PC-3 (cell line): ENCODE measurements at places on chromosomes 13 and 19.
A peak's percentile ranks its signal among the peaks of the same experiment; 100 is the strongest.

- peak; percentile 59 for DNase-seq
These were observed 267.3 kb downstream of the DLEU7 start for GRCh38 chr13:50576156-50576555.

DNA sequence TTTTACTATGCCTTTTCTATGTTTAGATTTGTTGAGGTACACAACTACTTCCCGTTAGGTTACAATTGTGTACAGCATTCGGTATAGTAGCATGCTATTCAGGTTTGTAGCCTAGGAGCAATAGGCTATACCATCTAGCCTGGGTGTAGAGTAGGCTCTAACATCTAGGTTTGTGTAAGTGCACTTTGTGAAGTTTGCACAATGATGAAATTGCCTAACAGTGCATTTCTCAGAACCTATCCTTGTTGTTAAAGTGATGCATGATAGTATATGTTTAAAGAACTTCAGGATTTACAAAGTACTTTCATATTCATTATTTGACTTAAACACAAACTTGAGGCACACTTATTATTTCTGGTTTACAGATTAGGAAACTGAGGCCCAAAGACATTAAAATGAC lies 11.5 kb upstream of the SERPINE3 start:
- no peak for DNase-seq

DNA sequence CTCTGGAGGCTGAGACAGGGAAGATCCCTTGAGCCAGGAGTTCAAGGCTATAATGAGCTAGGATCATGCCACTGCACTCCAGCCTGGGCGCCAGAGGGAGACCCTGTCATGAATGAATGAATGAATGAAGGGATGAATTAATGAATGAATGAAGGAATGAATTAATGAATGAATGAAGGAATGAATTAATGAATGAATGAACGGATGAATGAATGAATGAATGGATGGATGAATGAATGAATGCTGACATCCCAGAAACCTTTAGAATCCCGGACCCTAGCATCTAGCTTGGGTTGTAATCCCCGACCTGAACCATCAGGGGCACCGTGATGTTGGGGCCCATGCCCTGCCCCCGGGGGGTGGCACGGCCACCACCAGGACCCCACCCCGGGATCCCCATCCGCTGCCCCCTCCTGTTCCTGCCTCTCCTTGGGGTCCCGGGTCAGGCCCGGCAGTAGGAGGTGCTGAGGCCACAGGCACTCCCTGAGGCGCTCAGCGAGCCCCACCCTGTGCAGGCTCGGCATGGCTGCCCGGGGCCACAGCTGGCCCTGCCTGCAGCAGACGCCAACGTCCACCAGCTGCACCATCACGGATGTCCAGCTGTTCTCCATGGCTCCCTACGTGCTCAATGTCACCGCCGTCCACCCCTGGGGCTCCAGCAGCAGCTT lies 3.4 kb downstream of the EBI3 start:
- no peak for DNase-seq

DNA sequence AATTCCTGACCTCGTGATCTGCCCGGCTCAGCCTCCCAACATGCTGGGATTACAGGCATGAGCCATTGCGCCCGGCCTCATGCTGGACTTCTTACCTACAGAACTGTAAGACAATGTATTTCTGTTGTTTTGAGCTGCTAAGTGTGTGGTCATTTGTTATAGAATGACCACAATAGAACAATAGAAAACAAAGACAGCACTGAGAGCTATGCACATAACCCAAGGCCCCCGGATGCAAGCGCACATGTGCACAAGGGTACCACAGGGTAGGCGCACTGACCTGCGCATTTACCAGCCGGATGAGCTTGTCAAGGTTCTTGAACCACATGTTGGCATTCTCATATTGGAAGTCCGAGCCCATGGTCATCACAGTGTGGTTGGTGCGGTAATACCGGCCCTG lies 5.6 kb downstream of the MAN2B1 start:
- no peak for DNase-seq

DNA sequence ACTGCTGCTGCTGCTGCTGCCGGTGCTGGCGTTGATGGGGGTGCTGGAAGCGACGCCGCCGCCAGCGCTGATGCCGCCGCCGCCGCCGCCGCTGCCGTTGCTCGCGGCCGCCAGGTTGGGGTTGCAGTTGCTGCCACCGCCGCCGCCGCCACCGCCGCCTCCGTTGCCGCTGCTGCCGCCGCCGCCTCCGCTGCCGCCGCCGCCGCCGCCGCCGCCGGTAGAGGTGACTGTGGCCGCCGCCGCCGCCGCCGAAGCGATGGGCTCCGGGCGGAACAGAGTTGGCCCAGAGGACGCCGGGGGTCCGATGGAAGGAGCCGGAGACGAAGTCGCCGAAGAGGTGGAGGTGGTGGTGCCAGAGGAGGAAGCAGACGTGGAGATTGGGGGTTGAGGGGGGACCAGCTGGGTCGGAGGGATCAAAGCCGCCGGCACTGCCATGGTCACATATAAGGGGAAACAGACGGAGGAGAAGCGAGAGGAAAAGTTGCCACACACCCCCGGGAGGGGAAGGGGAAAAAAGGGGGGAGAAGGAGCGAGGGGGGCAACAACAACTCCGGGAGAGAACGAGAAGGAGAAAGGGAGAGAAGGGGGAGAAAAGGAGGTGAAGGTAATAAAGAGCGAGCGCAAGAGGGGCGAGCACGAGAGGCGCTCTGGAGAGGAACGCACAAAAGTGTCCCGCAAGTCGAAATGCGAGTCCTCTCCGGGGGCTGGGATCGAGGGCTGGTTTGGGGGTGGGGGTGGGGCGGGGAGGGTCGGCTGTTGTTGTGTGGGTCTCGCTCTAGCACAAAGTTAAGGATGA lies 471 bp downstream of the DACH1 start:
- no peak for DNase-seq

GRCh38 chr19:44113784-44114390 lies 688 bp downstream of the ZNF225 start:
- DNase-seq: no peak

DNA sequence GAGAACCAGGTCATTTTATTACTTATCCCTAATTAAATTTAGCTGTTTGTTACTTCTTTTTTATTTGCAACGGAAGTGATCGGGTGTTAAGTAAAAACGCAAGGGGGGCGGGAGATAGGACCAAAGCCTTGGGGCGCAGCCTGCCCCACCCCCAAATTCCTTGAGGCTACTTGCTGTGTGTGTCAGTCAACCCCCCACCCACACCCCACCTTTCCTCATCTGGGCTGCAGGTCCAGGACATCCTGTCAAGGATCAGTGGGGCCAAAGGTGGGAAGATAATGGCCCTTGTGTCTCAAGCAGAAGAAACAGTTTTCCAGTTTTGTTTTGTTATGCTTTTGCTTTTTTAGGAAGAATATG lies 1.2 kb upstream of the FOXO1 start:
- DNase-seq: no peak

DNA sequence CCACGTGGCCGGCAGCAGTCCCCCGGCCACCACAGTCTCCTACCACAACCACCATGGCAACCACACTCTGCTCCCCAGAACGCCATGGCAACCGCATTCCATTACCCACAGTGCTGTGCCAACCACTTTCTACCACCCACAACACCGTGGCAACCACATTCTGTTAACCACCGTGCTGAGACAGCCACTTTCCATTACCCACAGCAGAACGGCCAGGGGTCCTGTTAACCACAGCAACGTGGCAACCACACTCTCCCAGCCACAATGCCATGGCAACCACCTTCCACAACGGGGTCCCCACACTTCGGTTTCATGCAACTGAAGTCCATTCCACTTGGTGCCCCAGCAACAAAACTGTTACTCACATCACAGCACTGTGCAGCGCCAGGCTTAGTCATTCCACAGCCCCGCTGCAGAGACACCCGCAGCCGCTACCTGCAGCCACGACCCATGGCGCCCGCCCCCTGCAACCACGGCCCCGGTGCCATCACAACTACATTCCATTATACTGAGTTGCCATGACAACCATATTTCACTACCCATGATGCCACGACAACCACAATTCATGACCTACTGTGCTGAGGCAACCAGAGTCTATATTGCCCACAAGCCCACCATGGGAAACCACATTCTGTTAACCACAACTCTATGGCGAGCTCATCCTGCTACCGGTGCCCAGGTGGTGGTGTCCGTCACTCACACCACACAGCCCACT lies 10.0 kb downstream of the DPF1 start:
- DNase-seq: peak; percentile 18

- DNase-seq: no peak
These were observed 15.5 kb upstream of the AMER2 start for GRCh38 chr13:25187596-25187995.

- no peak for DNase-seq
These were observed 161.6 kb downstream of the FLT1 start for GRCh38 chr13:28333204-28333881.

- peak; percentile 42 for DNase-seq
These were observed 2.2 kb downstream of the ZNF175 start for GRCh38 chr19:51573331-51573730.

DNA sequence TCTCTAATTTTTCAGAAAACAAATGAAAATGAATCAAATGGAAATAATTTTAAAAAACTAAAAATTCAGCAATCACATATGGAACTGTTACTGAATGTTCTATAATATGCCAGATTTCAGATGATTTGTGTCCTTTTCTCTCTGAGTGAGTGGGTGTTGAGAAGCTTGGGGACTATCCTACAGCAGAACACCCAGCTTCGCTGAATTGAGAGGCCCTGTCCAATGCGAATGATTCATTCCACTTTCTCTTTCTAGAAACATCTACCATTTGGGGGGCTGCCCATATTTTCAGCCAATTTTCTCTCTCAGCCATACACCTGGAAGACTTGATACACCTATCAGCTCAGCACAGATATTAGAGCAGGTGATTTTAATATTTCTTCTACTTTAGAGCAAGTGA lies 1666.7 kb downstream of the EFNB2 start:
- no peak for DNase-seq

GRCh38 chr13:84377106-84377505 lies 494.8 kb upstream of the SLITRK1 start:
- no peak for DNase-seq

DNA sequence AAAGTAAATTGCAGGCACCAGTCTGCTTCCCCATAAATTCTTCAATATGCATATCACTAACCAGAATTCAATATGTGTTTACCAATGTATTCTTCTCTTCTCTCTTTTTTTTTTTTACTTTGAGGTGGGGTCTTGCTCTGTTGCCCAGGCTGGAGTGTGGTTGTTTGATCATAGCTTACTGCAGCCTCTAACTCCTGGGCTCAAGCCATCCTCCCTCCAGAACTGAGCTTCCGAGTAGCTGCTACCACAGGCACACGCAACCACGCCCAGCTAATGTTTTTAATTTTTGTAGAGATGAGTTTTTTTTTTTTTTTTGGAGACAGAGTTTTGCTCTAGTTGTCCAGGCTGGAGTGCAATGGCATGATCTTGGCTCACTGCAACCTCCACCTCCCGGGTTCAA lies 16.8 kb downstream of the LTBP4 start:
- no peak for DNase-seq

DNA sequence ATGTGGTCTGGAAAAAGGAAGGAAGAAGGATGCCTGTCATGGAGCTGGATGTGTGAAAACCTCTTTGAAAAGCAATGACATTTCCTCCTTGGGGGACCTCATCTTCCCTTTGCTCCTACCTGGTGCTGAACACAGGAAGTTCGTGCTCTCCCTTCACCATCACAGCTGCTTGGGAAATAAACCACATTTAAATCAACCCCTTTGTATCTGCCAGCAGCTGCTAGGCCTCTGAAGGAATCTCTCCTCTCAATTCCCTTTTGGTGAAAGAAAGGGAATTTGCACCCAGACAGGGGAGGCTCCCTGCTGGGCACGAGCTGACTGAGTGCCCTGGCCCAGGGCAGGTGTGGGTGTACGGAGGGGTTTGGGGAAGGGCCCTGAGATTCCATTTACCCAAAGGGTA lies 437.7 kb downstream of the TSHZ3 start:
- no peak for DNase-seq

DNA sequence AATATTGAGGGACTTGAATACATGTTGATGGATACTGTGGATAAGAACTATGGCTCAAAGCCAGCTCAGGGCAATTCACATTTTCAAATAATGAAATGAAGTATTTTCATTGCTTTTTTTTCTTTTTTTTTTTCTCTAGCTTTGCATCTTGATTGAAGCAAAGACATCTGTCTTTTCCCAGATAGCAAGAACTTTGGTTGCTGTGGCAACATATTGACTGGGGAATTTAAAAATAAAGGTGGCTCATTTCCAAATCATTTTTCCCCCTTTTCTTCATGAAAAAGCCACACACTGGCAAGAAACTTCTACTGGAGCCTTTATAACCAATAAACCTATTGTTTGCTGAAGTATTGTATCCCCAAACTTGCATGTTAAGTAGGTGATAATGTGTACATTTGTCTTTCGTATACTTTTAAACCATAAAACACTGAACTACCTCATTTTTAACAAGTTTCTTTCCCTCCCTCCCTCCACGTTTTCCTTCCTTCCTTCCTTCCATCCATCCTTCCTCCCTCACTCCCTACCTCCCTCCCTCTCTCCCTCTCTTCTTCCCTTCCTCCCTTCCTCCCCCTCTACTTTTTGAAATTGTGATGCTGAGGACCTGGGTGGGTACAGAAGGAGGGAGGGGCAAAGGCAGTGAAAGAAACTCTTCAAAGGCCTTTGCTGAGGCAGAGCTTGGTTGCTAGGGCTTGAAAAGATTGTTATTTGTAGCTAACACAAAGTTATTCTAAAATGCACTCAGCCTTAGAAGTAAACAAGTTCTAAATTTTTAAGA lies 343.5 kb upstream of the SPRY2 start:
- DNase-seq: no peak

GRCh38 chr19:33595783-33596182 lies 26.0 kb upstream of the CHST8 start:
- DNase-seq: no peak
